ENCODE measurements at places on chromosomes 4 and X.

- no peak for DNase-seq
These were observed 57.7 kb upstream of the VEGFC start for GRCh38 chr4:176850436-176850835.

DNA sequence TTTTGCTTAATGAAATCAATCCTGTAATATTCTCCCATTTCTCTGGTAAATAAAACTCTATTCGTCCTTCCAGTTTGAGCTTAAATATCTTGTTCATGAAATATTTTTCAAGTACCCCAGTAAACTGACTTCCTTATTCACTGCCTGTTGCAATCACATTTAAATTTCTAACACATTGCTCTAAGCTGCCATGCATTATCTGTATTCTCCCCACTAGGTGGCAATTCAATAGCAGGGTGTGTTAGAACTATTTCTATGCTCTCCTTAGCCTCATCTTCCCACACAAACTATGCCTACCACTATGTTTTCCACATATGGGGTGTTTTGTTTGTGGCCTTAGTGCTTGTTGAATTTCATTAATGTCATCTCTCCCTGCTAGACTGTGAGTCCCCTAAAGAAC, 377.1 kb upstream of the HS3ST1 start:
- no peak for DNase-seq

GRCh38 chr4:122027203-122027602, 75.3 kb upstream of the TRPC3 start:
- DNase-seq: no peak

DNA sequence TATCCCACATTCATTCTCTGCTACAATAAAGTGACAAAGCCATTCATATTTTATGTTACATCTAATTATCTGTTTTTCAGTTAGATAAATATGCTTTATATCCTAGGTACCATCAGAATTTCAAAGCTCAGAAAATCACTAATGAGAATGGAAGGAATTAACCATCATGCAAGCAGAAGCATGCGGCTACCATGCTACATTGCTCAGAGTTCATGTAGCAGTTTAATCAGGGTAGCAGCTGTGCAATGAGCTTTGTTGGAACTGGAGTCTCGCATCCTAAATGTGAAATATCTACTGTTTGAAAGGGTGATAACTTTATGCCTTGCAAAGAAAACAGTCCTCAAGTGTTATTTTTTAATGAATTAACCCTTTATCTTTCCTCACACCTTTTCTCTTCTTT, 77.5 kb downstream of the SNCA start:
- no peak for DNase-seq

DNA sequence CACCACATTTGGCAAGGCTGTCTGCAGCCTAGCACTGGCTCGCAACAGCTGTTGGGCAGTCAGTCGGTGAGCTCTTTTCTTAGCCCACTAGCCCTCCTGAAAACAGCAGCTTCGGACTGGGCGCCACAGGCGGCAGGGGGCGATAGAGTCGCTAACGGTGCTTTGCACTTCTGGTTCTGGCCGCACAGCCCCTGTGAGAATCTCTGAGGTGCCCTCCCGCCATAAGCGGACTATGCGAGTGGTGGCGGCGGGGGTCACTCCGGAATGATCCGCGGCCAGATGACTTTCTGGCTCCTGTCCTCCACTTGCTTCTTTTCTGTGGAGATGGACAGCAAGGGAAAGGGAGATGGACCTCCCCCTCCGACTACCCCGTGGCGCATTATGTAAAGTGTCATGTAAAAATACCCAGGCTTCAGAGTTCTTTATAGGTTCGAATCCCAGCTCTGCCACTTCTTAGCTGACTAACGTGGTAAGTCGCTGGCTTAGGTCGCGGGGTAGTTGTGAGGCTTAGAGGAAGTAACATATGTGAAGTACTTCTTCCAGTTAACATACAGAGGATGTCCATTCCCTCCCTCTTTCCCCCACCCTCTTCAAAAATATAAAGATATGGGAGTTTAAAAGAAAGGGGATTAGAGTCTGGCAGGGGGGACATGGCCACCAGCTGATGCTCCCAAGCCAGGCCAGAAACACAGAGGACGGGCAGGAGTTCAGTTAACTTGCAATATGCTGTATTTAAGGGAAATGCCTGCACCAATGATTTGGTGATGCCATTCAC, 11.0 kb downstream of the ARHGAP36 start:
- DNase-seq: no peak

DNA sequence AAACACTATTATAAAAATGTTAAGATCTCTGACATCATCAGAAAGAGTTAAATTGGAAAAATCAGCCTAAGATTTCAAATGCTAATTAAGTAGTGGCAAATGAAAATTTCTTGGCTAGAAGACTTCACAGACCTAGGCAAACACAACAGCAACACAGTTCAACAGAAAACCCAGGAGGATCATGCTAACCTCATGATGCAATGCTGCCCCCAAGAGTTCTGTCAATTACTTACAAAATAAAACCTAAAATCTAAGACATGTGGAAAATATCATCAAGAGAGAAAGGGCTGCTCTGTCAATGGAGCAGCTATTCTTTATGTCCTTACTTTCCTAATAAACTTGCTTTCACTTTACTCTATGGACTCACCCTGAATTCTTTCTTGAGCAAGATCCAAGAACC, 21.0 kb downstream of the S100G start:
- DNase-seq: no peak

- DNase-seq: no peak
These were observed 47.2 kb upstream of the RELL1 start for GRCh38 chr4:37733240-37733867.

DNA sequence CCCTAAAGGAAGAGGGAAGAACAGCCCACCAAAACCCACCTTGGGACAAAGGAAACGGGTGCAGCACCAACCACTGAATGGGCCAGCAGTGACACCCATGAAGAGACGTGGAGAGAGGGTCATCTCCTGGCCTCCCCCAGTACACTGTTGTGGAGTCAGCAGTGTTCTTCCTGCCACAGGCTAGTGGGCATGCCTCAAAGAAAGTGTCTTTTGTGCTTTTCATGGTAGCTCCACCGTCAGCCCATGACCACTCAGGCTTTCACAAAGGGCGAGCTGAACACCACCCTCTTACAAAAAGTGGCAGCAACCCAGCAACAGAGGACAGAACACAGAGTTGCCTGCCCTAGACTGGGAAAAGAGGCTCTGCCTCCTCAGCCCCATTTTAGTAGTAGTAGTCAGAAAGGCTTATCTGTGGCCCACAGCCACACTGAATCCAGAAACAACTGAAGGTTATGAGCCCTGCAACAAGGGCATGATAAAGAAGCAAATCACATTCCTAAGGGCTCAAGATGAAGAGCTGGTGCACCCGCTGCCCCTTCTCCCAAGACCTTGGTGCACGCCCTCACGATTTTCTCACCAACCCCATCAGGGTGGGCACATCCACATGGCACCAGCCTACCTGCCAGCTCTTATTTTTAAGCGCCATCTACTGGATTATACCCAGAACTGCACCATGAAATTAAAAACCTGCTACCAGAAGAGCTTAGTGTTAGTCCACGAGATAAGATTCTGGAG, 53.1 kb downstream of the RAB28 start:
- no peak for DNase-seq
